Activated CD8-positive, alpha-beta memory T cell treated with anti-CD3 and anti-CD28 coated beads for 4 hours (primary cell): ENCODE measurements at places on chromosomes 4 and X.

DNA sequence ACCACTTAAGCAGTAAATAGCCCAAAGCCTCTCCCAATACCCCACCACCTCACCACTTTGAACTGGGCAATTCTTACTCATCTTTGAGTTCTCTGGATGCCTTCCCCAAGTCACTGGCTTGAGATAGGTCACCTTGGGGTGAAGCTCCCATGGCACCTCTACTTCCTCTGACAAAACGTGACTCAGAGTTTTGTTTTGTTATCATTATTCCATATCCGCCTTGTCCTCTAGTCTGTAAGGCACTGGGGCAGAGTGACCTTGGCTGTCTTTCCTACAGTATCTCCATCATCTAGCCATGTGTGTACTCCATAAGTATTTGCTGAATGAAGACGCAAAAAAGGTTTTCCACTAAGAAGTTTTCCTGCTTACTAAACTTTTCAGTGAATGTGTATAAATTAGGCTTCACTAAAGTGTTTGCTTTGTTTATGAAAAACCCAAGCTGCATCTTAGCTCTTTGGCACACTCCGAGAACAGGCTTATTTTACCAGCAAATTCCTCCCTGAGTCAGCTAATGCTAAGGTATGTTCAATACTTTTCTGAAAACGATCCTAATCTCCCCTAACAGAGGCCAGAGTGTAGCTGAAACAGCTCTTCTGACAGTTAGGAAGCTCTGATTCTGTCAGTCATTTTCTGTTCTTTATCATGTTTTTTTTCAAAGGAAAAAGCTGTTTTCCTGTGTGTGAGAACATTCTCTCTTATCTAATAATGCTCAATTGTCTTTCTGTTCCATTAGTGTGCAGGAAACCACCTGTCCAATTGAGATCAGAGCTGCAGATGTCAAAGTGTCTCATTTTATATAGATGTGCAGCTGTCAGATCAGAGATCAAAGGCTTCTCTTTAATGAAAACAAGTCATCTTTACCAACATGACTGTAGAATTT lies 30.2 kb upstream of the TSPAN5 start:
- no peak for DNase-seq

DNA sequence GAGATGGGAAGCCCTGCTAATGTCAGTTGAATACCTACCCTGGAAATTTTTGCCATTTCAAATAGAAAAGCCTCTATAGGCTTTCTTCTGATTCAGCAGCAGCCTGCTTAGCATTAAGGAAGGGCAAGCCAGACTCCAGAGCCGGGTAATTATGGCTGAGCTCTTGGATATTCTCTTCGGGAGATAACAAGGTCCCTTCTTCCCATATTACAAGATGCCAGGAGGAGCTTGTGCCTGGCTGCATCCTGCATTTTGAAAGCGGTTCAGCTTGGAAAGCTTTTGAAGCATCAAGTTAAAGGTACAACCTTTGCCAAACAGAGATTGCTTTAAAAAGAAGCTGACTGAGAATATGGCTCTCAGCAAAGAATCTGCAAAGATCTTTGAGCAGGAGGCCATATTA lies 399.6 kb upstream of the RPS6KA3 start:
- DNase-seq, result no peak

GRCh38 chr4:88062843-88063242 lies 55.4 kb downstream of the PKD2 start:
- DNase-seq, result no peak

DNA sequence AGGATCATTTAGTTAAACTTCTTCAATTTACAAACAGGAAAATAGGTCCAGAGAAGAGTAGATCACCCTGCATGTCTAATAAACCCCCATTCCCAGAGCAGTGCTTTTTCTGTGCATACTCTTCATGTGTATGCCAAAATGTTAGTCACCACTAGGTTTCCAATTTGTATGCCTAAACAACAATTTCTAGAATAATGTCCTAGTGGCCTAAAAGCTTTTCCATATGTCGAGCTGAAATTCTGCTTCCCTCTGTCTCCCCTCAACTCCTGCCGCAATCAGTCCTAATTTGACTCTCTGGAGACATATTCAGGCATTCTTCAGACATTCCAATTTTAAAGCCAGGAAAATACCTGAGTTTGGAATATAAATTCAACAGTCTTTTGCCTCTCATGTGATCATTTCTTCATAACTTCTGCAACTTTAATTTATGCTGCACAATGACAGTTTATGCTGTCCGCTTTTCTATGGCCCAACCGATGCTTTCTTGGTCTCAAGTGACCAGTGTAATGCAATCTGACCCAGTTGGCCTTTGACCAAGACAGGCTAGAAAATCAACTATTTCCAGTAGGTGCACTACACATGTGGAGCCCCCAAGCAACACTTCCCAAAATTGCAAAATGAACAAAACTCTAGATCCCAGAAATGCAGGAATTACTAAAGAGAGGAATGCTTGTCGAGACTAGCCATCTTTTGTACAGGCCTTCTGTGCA lies 122.9 kb upstream of the FMR1 start:
- DNase-seq, result no peak

DNA sequence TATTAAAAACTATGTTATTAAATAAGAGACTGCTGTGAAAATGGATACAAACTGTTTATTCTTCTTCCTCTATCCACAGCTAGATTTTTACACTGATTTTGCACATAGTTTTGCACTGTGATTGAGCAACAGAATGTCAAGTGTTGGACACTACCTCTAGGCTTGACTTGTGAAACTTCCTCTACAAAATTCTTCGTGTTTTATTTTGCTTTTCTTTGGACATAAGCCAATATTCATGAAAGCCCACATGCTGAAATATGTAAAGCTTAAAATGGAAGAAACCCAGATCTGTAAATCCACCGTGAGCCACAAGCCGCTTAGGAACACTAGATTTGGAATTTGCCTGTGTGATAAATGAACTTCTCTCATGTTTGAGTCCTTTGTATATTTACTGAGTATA lies 849.4 kb downstream of the FSTL5 start:
- DNase-seq, result no peak

- DNase-seq, result no peak
Observed at GRCh38 chr4:8675383-8675782, 82.8 kb downstream of the CPZ start.

DNA sequence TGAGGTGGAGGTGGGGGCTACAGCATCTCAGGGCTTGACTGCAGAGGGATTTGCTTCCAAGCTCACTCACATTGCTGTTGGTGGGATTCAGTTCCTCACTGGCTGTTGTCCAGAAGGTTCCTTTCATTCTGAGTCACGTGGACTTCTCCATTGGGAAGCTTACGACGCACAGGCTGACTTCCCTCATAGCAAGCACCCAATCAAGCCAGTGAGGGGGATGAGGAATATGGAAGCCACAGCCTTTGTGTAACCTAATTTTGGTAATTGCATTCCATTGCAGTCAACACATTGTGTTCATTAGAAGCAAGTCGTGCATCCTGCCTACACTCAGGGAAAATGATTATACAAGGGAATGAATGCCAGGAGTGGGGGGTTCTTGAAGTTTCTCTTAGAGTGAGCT lies 32.7 kb upstream of the MXRA5 start:
- no peak for DNase-seq

GRCh38 chr4:80010316-80010715 lies 62.7 kb downstream of the ANTXR2 start:
- no peak for DNase-seq

GRCh38 chrX:63186137-63186536 lies 165.0 kb downstream of the SPIN4 start:
- DNase-seq, result no peak

GRCh38 chrX:20265221-20265725 lies 1.4 kb downstream of the RPS6KA3 start:
- peak; percentile 56 for DNase-seq
